ENCODE measurements at places on chromosomes 16 and 17.

DNA sequence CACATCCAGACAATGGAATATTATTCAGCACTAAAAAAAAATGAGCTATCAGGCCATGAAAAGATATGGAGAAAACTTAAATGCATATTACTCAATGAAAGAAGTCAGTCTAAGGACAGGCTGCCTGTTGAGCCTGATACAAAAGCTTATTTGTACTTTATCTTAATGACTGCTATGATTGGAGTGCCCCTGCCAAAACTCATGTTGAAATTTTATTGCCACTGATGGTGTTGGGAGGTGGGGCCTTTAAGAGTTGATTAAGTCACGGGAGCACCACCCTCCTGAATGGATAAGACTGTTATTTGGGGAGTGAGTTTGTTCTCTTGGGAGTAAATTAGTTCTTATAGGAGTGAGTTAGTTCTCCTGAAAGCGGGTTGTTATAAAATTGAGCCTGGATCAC, 9.9 kb downstream of the C17orf67 start:
- no peak for DNase-seq

GRCh38 chr16:83813823-83814658, 6.3 kb downstream of the HSBP1 start:
- no peak for DNase-seq

- DNase-seq: no peak
Measured at GRCh38 chr16:73047536-73048291, at the start of gene ZFHX3. TSS of gene ZFHX3 (minus strand) at chr16:73048128. CDS start at chr16:72960145, 87,983 bp downstream.

GRCh38 chr17:43676471-43676870, 14.7 kb upstream of the MEOX1 start:
- no peak for DNase-seq

DNA sequence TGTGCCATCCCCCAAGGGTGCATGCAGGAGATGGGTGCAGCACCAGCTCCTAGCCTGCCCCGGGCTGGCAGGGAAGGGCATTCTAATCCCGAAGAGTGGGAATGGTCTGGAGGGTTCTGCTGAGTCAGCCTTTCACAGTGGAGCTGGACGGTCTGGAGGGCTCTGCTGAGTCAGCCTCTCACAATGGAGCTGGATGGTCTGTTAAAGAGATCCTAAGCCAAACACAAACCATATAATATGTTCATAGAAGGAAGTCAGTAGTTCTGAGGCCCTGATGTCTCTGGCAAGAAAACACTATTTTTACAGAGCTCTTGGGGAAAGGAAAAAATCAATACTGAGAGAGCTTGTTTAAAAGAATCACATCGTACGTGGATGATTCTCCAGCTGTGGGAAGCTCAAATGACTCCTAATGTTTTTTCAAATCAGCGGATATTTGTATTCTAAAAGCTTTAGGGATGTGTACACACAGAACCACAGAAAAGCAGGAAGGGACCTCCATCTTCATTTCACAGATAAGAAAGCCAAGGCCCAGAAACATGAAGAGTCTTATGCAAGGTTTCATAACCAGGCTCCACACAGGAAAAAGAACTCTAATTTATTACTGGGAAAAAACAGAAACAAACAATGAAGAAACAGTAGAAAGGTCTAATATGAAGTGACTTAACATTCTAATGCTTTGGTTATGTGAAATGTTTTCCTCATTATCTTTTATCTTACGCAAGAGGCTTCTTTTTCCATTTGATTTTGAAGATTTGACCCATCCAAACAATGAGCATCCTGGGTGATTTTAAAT, 176.3 kb downstream of the VPS53 start:
- DNase-seq: no peak

- no peak for DNase-seq
Measured at GRCh38 chr16:85083051-85083639, 29.1 kb downstream of the CIBAR2 start.

- no peak for DNase-seq
Measured at GRCh38 chr17:16493531-16494046, 1.6 kb upstream of the LRRC75A start.

- DNase-seq: no peak
Measured at GRCh38 chr17:57892820-57893595, 43.2 kb upstream of the MRPS23 start.

DNA sequence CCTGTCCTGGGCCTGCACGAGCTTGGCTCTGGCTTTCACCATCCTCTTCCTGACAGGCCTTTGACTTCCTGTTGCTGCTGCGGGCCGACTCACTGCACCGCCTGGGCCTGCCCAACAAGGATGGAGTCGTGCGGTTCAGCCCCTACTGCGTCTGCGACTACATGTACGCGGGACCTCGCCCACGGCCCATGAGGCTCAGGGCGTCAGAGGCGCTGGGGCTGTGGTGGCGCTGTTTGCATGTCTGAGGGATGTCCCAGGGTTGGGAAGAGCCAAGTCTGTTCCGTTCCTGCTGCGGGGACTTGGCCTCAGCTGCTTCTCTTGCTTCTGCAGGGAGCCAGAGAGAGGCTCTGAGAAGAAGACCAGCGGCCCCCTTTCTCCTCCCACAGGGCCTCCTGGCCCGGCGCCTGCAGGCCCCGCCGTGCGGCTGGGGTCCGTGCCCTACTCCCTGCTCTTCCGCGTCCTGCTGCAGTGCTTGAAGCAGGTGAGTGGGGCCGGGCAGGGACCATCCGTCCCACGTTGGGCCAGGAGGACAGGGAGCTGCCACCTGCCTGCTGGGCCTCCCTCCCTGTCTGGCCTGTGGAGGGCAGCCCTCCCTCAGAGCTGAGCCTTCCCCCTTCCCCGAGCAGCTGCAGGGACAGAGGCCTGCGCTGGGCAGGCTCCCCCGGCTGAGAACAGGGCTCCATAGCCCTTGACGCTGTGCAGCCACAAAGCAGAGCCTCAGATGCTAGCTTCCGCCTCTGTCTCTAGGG, 23.8 kb downstream of the TSC2 start:
- no peak for DNase-seq

GRCh38 chr17:28497931-28498330, 8.2 kb upstream of the FOXN1 start:
- DNase-seq: no peak

- DNase-seq: no peak
Measured at GRCh38 chr17:58403311-58403710, 14.0 kb downstream of the RNF43 start.

DNA sequence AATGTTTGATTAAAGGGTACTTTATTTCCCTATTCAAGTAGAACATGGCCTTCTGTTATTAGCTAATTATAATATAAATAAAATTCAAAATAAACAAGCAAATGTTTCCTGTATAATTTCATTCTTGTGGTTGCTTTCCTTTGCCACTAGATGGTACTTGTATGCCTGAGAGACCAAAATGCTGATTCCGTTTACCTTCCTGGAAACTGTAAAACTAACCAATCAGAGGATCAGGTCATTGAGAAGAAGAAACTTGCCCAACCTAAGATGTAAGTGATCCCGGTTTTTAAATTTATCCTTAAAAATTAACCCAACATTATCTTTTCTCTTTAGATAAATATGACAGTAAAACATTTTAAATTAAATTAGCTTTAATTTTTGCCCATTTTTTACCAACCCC, 8.1 kb upstream of the ABCA5 start:
- DNase-seq: no peak

All from stimulated activated CD8-positive, alpha-beta memory T cell treated with anti-CD3 and anti-CD28 coated beads, Interleukin-12 subunit alpha, Interleukin-12 subunit beta, amount 100 ng/mL, for 1 hour (primary cell).